ENCODE measurements at places on chromosomes 12 and 14.

- DNase-seq: no peak
Observed at GRCh38 chr14:105853089-105853906, 326.9 kb downstream of the TMEM121 start.

DNA sequence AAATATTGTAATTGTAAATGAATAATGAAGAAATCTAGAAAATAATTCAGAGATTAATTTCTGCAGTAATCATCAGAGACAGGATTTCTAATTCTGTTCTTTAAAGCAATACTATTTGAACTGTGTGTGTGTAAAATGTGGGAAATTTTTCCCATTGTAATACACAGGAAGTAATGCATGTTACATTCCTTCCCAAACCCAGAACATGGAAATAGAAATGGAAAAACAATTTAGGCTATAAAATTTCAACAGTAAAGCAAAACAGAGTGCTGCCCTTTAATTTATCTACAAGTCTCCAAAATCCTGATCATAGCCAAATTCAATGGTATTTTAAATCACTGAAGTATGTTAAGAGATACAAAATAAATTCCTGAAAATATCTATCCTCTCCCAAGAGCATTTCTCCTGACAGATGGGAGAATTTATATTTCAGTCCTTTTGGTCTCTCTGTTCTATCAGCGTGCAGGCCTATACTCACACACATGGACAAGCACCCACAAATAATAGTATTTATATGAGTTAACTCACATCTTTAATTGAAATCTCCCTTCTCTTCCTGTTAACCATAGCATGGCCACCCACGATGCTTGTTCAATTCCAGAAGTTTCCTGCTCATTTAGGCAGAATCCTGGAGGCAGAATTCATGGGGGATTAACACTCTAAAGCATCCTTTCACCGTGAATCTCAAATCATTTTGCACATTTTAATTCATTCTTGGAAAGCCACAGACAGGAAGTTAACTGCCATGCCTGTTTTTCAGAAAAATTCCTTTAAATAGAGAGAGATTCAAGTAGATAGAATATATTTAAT is 1465.4 kb upstream of the FLRT2 start:
- no peak for DNase-seq

GRCh38 chr12:106049105-106049504 is 89.6 kb downstream of the NUAK1 start:
- DNase-seq: no peak

- DNase-seq: no peak
Observed at GRCh38 chr14:79411403-79412174, 799.7 kb downstream of the DIO2 start.

Measured in CD14-positive monocyte (primary cell).